ENCODE measurements at places on chromosomes 2 and 18. TPM values are rescaled to one million over a fixed set of nuclear protein-coding genes. Genes with fewer than 3 reads are reported as not detected.

GRCh38 chr2:16750175-16750924 lies 84.7 kb upstream of the CYRIA start:
- no peak overlapping the region for H3K4me3 ChIP-seq
- H3K36me3 ChIP-seq: no peaks in the 10 kb centered on the region
- H3K27ac ChIP-seq: no peak overlapping the region
- H3K27me3 ChIP-seq: no peaks in the 10 kb centered on the region
- DNase-seq: no peak

- H3K4me3 ChIP-seq: no peak overlapping the region
- H3K36me3 ChIP-seq: peaks cover 11% of the 10 kb centered on the region
- DNase-seq: no peak
Measured at GRCh38 chr18:80202264-80202998, 44.9 kb downstream of the PARD6G start.

DNA sequence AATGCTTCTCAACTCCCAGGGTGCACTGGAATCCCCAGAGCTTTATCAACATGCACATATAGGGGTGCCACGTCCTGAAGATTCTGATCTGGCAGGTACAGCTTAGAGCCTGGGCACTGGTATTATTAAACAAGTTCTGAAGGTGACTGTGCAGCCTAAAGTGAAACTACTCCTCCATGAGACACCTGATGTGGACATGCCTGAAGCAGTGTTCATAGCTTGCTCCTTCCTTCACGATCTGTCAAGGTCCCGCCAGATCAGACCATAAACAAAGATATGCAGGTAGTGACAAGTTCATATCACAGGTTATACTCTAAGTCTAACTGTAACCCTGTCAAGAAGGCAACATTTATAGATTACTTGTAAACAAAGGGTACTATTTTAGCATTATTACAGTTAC lies 65.3 kb upstream of the DNER start:
- no peaks in the 10 kb centered on the region for H3K27me3 ChIP-seq
- no peak overlapping the region for H3K4me3 ChIP-seq
- peaks cover 12% of the 10 kb centered on the region for H3K4me1 ChIP-seq
- H3K36me3 ChIP-seq: peaks cover 22% of the 10 kb centered on the region

The TUBA3E gene
- not detected for polyA plus RNA-seq

The MTLN gene
- polyA plus RNA-seq: 16.9 TPM

The ADGRF3 gene
- 0.27 TPM for polyA plus RNA-seq

The RFX8 gene
- polyA plus RNA-seq: not detected
